RPMI7951 (cell line): ENCODE measurements at places on chromosomes 5 and 9. TPM values are rescaled to one million over a fixed set of nuclear protein-coding genes. Genes with fewer than 3 reads are reported as not detected.

The KIF4B gene
- not detected in 2 replicates for total RNA-seq

The DNAJC18 gene
- 8.7 and 10.3 TPM in 2 replicates for total RNA-seq

The ADAMTS6 gene
- 10.3 and 14.3 TPM in 2 replicates for total RNA-seq

The CARTPT gene
- not detected in 2 replicates for total RNA-seq

The FLT4 gene
- not detected in 2 replicates for total RNA-seq

The MPDZ gene
- 13.7 and 17.3 TPM in 2 replicates for total RNA-seq

The LCN15 gene
- not detected in 2 replicates for total RNA-seq

The FOXD4L6 gene
- total RNA-seq = not detected in 2 replicates

The ANKRD55 gene
- total RNA-seq = 0.24 and 0.49 TPM in 2 replicates

The POU4F3 gene
- total RNA-seq = 0.20 TPM in 1 of 2 replicates, not detected in the other

The WDR38 gene
- 0.12 and 0.20 TPM in 2 replicates for total RNA-seq

The ZBTB26 gene
- total RNA-seq = 1.9 and 2.9 TPM in 2 replicates

The TSSK1B gene
- total RNA-seq = not detected in 2 replicates

The SPINK7 gene
- not detected in 2 replicates for total RNA-seq

The SLC25A2 gene
- 0.48 TPM in 1 of 2 replicates, not detected in the other for total RNA-seq

The CARD9 gene
- 0.68 TPM in 1 of 2 replicates, not detected in the other for total RNA-seq

The PCDHGA1 gene
- total RNA-seq = 3.3 and 3.7 TPM in 2 replicates

The PLPP1 gene
- 26.7 and 30.3 TPM in 2 replicates for total RNA-seq

The GLDC gene
- total RNA-seq = 2.0 and 2.4 TPM in 2 replicates

The PCDHGA3 gene
- total RNA-seq = 0.12 and 0.39 TPM in 2 replicates

The INSYN2B gene
- total RNA-seq = 6.2 and 8.4 TPM in 2 replicates

The TPRN gene
- total RNA-seq = 1.1 and 3.7 TPM in 2 replicates

The LVRN gene
- 0.20 and 0.60 TPM in 2 replicates for total RNA-seq

The NUTM2F gene
- not detected in 2 replicates for total RNA-seq

The PKD2L2 gene
- total RNA-seq = not detected in 2 replicates

The IRX2 gene
- total RNA-seq = 0.12 TPM in 1 of 2 replicates, not detected in the other

The PCDHA9 gene
- total RNA-seq = not detected in 2 replicates

The HAPLN1 gene
- total RNA-seq = under 0.01 TPM in 1 of 2 replicates, not detected in the other

The IFNB1 gene
- not detected in 2 replicates for total RNA-seq

The CRB2 gene
- not detected in 2 replicates for total RNA-seq

The TBCA gene
- 122 and 131 TPM in 2 replicates for total RNA-seq

The SIT1 gene
- not detected in 2 replicates for total RNA-seq

The TUSC1 gene
- 7.7 and 8.5 TPM in 2 replicates for total RNA-seq

The GPX8 gene
- 99.8 and 116 TPM in 2 replicates for total RNA-seq

The RANBP3L gene
- 2.6 and 3.3 TPM in 2 replicates for total RNA-seq
